ENCODE measurements at places on chromosomes 13 and 19.

GRCh38 chr19:33683881-33684537, 62.3 kb downstream of the CHST8 start:
- peak; percentile 40 for DNase-seq

DNA sequence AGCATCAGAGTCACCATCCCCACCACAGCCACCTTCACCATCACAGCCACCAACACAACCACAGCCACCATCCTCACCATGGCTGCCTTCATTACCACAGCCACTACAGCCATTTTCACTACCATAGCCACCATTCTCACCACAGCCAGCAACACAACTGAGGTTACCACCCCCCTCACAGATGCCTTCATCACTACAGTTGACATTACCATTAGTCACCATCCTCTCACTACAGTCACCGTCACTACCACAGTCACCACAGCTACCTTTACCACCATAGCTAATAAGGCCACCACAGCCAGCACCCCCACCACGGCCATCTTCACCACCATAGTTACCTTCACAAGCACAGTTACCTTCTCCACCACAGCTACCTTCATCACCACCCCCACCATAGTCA, 269.6 kb downstream of the DNAJC15 start:
- no peak for DNase-seq

- no peak for DNase-seq
These were observed 110.2 kb upstream of the DOCK9 start for GRCh38 chr13:99087954-99088491.

DNA sequence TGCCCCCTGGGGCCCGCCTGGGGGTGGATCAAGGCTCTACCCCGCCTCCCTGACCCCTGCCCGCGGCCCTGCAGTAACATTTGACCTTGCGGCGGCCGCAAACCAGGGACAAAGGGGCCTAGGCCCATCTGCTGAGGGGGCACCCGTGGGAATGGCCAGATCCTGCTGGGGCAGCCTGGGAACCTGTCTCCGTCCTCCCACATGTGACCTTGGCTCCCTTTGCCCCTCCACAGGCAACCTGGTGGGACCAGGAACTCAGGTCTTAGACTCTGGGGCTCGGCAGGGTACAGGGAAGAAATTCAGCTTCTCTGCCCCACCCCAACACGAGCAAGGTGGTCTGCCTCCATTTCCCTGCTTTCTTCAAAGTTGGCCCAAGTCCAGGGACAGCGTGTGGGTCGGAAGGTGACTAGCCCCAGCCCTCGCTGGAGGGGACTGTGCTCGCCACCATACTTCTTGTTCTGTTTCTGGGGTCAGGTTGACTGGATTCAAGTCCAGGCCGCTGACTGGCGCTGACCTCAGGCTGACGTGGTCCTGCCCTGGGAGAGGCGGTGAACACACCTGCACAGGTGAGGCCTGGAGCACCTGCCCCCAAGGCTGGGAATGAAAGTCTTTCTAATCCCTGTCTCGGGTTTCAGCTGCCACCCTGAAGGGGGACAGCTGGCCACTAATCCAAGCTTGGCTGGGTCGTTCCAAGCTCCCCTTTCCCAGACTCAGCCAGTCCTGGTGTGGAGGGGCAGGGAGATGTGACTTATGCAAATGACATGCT, 2.5 kb upstream of the NR2F6 start:
- no peak for DNase-seq

DNA sequence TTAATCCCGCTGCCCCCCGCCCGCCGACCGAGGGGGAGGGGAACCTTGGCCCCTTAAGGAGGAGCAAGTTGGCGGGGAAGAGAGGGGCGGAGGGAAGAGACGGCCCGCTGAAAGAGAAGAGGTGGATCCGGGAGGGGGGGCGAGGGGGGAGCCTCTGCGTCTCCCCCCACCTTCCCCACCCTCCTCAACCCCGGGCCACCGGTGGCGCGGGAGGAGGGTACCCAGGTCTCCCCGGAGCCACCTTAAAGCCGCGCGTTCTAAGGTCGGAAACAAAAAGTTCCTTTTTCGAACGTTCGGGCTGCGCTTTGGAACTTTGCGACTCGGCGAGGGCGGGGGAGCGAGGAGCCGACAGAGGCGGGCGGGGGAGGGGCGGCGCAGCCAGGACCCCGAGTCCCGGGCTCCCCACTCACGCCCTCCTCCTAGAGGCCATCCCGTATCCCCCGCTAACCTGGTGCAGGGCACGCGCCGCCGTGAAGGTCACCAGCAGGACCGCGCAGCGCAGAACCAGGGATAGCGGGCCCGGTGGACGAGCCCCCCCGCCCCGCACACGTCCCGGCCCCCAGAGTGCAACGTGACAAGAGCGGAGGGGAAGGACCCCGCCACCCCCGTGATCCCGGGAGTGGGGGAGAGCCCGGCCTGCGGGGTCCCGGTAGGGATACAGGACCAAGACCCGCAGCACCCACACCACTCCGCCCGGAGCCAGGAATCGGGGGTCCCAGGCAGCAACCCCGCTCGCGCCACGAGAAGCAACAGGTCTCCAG, 659 bp downstream of the ERF start:
- peak; percentile 51 for DNase-seq

GRCh38 chr13:51041126-51041525, 69.9 kb downstream of the C13orf42 start:
- no peak for DNase-seq
